ENCODE measurements at places on chromosomes 16 and 17. TPM values are rescaled to one million over a fixed set of nuclear protein-coding genes. Genes with fewer than 3 reads are reported as not detected.

GRCh38 chr17:19464031-19465026 lies 53.3 kb downstream of the RNF112 start:
- H3K27me3 ChIP-seq, result no peaks in the 10 kb centered on the region
- no peak overlapping the region for H3K27ac ChIP-seq
- H3K36me3 ChIP-seq, result no peaks in the 10 kb centered on the region
- DNase-seq, result no peak
- no peak overlapping the region for H3K4me3 ChIP-seq

- H3K4me3 ChIP-seq, result no peak overlapping the region
- no peak for DNase-seq
- no peaks in the 10 kb centered on the region for H3K4me1 ChIP-seq
- H3K27me3 ChIP-seq, result peaks cover 21% of the 10 kb centered on the region
Measured at GRCh38 chr17:80163336-80163735, 6.5 kb upstream of the CARD14 start.

LRRC46 gene
- 0.14 TPM for total RNA-seq

DNA sequence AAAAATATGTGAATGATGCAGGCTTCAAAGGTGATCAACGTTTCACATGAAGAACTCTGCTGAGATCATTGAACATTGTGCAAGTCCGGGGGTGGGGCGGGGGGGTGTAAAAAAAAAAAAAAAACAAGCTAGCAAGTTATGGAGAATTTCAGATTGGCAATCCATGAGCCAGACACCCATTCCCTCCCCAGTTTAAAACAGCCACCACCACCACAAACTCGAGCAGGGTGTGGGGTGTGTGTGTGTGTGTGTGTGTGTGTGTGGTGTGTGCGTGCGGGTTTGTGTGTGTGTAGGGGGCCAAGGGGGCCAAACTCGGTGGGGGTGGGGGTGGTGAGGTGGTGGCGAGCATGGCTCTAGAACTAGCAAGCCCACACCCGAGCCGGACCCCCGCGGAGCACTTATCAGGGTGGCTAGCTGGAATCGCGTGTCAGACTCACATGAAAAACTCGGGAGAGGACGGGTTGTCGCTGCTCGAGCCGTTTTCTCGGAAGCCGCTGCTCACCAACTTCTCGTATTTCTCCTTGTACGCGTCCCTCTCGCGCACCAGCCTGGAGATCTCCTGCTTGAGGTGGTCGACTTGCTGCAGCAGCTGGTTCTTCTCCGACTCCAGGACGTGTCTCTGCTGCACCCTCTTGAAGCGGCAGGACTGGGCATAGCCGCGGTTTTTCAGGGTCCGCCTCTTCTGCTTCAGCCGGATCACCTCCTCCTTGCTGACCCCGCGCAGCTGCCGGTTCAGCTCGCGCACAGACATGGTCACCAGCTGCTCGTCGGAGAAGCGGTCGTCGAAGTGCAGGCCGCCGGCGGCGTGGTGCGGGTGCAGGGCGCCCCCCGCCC lies 2.0 kb downstream of the MAF start:
- peaks cover 26% of the 10 kb centered on the region for H3K36me3 ChIP-seq
- H3K27me3 ChIP-seq, result peaks cover 4% of the 10 kb centered on the region
- peak overlapping the region; percentile 92 for H3K4me3 ChIP-seq

SLC9A5 gene
- 5.4 TPM for total RNA-seq

Measured in activated CD8-positive, alpha-beta memory T cell treated with anti-CD3 and anti-CD28 coated beads, Interleukin-2, amount 10 ng/mL, durations not matched to agents 7 days and 5 days (primary cell).